Esophagus squamous epithelium (tissue), 5 donors: ENCODE measurements at places on chromosomes 4 and X.

DNA sequence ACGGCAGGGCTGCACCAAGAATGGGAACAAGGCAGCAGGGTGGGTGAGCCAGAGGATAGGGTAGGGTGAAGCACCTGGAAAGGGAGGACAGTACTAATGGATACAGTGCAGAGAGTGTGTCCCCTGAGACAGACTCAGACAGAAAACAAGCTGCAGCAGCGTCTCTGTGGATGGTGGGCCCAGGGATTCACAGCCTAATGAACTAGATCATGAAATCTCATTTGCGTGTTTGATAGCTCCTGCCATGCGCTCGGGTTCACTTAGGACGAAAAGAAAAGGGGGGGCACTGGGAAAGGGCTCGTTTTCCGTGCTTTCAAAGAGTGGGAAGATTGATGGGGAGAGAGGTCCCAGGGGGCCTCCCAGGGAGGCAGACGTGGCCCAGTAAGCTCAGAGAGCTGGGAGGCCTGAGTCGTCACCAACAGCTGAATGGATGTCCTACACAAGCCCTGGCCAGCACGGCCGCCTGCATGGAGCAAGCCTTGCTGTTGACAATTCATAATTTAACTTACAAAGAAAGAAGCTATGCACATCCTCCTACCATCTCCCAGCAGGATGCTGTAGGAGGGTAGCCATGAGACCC lies 446.9 kb downstream of the BCOR start:
- H3K36me3 ChIP-seq = no peaks in the 10 kb centered on the region
- DNase-seq = no peak
- no peak overlapping the region for H3K27ac ChIP-seq
- no peaks in the 10 kb centered on the region for H3K27me3 ChIP-seq

GRCh38 chr4:3021627-3022026 lies 52.7 kb downstream of the HTT-AS start:
- H3K4me3 ChIP-seq = no peak overlapping the region
- DNase-seq = no peak
- H3K27ac ChIP-seq = no peak overlapping the region
- H3K4me1 ChIP-seq = no peaks in the 10 kb centered on the region
- H3K27me3 ChIP-seq = no peaks in the 10 kb centered on the region
- no peaks in the 10 kb centered on the region for H3K36me3 ChIP-seq

- H3K36me3 ChIP-seq = no peaks in the 10 kb centered on the region
- no peak overlapping the region for H3K4me3 ChIP-seq
- DNase-seq = no peak
- no peaks in the 10 kb centered on the region for H3K4me1 ChIP-seq
Observed at GRCh38 chrX:102517326-102517725, 787 bp upstream of the TMSB15A start.

GRCh38 chr4:171896426-171896825 lies 83.2 kb downstream of the GALNTL6 start:
- DNase-seq = no peak
- H3K4me1 ChIP-seq = no peaks in the 10 kb centered on the region
- H3K27ac ChIP-seq = no peak overlapping the region
- no peak overlapping the region for H3K4me3 ChIP-seq
- H3K36me3 ChIP-seq = no peaks in the 10 kb centered on the region

DNA sequence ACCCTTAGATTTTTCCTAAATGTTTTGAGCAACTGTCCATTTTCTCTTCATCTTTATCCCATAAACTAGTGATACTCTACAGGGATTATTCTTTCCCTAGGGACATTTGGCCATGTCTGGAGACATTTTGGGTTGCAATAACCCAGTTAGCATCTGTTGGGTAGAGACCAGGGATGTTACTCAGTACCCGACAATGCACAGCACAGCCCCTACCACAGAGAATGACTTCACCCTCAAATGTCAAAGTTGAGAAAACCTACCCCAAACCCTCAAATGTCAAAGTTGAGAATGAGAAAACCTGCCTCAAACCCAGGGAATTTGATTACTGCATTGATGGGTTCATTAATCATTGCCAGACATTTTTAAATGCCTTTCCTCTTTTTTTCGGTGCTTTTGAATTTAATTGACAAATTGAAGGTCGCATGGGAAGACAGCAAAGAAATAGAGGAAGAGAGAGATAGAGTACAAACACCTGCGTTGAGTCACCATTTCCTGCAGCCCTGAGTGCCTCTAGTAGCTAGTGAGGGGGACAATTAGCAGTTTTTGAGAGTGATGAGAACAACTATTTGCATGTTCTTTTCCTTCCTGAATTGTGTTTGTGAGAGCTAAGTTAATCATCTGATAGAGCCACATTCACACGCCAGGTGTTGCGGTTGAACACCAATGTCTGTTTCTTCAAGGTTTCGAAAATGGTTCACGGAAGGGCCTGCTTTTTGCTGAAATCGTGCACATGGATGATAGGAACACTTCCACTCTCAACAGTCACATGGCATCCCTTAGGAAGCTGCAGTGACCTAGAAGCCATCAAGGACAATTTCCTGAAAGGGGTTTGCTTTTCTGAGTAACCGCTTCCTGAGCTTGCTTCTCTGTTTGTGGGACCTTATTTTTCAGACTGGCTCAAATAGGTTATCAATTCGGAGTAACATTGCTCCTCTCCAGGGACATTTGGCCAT lies 203.9 kb upstream of the VCX3A start:
- no peaks in the 10 kb centered on the region for H3K36me3 ChIP-seq
- no peak overlapping the region for H3K27ac ChIP-seq
- H3K4me3 ChIP-seq = no peak overlapping the region
- DNase-seq = no peak
- H3K4me1 ChIP-seq = no peaks in the 10 kb centered on the region

DNA sequence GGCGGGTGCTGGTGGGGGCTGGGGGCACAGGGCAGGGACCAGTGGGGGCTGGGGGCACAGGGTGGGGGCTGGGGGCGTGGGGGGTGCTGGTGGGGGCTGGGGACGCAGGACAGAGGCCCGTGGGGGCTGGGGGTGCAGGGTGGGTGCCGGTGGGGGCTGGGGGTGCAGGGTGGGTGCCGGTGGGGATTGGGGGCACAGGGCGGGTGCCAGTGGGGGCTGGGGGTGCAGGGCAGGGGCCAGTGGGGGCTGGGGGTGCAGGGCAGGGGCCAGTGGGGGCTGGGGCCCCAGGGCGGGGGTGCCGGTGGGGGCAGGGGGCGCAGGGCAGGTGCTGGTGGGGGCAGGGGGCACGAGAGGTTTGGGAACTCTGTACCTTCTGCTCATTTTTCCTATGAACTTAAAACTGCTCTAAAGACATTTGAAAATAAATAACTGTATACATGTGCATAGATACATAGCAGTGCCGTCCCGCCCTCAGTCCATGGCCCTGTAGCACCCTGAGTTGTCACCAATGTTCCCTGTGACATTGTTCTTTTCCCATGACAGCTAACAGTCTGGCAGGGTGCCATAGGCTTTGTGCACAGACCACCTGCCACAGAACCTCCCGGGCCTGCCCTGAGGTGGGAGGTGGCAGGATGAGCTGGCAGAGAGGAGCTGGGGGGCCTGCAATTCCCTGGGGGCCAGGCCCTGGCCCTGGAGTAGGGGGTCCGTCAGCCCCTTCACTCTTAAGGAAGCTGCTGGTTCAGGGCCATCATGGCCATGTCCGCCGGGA lies 35.6 kb upstream of the ADRA2C start:
- H3K27me3 ChIP-seq = no peaks in the 10 kb centered on the region
- no peak overlapping the region for H3K27ac ChIP-seq
- H3K4me3 ChIP-seq = no peak overlapping the region
- no peaks in the 10 kb centered on the region for H3K36me3 ChIP-seq
- DNase-seq = no peak
- H3K4me1 ChIP-seq = no peaks in the 10 kb centered on the region

DNA sequence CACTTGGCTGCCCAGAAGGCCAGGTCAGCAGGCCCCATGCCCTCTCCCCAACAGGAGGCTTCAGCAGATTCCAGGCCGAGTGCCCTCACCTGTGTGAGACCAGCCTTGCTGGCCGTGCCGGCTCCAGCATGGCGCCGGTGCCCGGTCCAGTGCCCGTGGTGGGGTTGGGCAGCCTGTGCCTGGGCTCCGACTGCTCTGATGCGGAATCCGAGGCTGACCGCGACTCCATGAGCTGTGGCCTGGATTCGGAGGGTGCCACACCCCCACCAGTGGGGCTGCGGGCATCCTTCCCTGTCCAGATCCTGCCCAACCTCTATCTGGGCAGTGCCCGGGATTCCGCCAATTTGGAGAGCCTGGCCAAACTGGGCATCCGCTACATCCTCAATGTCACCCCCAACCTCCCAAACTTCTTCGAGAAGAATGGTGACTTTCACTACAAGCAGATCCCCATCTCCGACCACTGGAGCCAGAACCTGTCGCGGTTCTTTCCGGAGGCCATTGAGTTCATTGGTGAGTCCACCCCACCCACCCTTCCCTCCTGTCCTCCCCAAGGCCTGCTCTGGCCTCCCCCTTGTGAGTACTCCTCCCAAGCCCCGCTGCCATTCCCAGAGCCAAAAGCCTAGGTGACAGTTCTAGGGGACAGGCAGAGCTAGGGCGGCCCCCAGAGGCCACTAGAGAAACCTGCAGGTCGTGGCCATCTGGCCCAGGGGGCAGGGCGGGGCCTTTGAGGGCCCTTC lies 2.3 kb downstream of the DUSP9 start:
- DNase-seq = no peak
- no peak overlapping the region for H3K27ac ChIP-seq
- H3K27me3 ChIP-seq = no peaks in the 10 kb centered on the region
- H3K36me3 ChIP-seq = no peaks in the 10 kb centered on the region
- H3K4me1 ChIP-seq = no peaks in the 10 kb centered on the region

- no peak for DNase-seq
- no peak overlapping the region for H3K4me3 ChIP-seq
- no peaks in the 10 kb centered on the region for H3K27me3 ChIP-seq
- no peaks in the 10 kb centered on the region for H3K36me3 ChIP-seq
- no peaks in the 10 kb centered on the region for H3K4me1 ChIP-seq
- H3K27ac ChIP-seq = no peak overlapping the region
Observed at GRCh38 chr4:93513851-93514250, 314.7 kb upstream of the ATOH1 start.

DNA sequence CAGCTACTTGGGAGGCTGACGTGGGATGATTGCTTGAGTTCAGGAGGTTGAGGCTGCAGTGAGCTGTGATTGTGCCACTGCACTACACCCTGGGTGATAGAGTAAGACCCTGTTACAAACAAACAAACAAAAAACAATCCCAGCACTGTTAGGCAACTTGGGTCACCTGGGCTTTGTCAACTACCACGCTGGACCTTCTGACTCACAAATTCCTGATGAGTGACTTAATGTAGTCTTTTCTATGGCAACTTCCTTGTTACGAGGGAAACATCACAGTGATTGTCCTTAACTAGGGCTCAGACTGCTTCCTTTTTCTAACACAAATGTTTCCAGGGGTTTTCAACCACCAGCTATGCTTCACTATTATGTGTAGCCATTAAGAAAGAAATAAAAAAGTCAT lies 128.8 kb upstream of the GPC4 start:
- no peak for DNase-seq
- no peak overlapping the region for H3K27ac ChIP-seq
- no peaks in the 10 kb centered on the region for H3K4me1 ChIP-seq
- no peaks in the 10 kb centered on the region for H3K36me3 ChIP-seq

DNA sequence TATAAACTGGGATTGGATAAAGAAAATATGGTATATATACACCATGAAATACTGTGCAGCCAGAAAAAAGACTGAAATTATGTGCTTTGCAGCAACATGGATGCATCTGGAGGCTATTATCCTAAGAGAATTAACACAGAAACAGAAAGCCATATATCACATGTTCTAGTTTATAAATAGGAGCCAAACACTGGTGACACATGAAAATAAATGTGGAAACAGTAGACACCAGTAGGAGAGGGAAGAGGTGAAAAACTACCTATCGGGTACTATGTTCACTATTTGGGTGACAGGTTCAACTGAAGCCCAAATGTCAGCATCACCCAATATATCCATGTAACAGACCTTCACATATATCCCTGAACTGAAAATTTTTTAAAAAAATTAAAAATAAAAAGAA lies 725.1 kb downstream of the C4orf33 start:
- H3K36me3 ChIP-seq = no peaks in the 10 kb centered on the region
- H3K4me3 ChIP-seq = no peak overlapping the region
- DNase-seq = no peak
- no peak overlapping the region for H3K27ac ChIP-seq

- peak overlapping the region; percentile 72 for H3K27ac ChIP-seq
- no peaks in the 10 kb centered on the region for H3K27me3 ChIP-seq
- no peak for DNase-seq
- H3K36me3 ChIP-seq = no peaks in the 10 kb centered on the region
- peaks cover 20% of the 10 kb centered on the region for H3K4me1 ChIP-seq
Observed at GRCh38 chr4:165204462-165204830, 2.9 kb upstream of the KLHL2 start.

GRCh38 chr4:113080624-113081023 lies 31.2 kb downstream of the ANK2 start:
- no peaks in the 10 kb centered on the region for H3K27me3 ChIP-seq
- DNase-seq = no peak
- no peak overlapping the region for H3K27ac ChIP-seq
- H3K4me1 ChIP-seq = no peaks in the 10 kb centered on the region

GRCh38 chr4:73208376-73208775 lies 50.2 kb downstream of the ANKRD17 start:
- no peak overlapping the region for H3K27ac ChIP-seq
- no peak overlapping the region for H3K4me3 ChIP-seq
- peaks cover 26% of the 10 kb centered on the region for H3K4me1 ChIP-seq
- DNase-seq = no peak

DNA sequence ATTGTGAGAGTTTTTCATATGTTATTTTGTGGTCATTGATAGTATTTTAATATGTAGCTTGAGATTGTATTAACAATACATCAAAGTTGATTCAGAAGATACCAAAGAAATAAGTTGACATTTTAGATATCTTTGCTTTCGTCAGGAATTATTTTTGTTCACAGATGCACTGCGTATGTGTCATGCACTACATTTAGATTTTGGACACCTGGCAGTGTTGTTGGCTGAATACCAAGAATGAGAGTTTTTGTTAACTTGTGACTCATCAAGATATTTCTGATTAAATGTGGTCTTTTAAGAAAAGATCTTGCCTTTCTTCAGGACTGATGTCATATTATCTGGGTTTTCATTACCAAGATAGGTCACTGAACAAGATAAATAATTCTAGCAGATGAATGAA lies 633.4 kb downstream of the CENPC start:
- H3K4me3 ChIP-seq = no peak overlapping the region
- no peak for DNase-seq
- H3K4me1 ChIP-seq = no peaks in the 10 kb centered on the region
- no peaks in the 10 kb centered on the region for H3K36me3 ChIP-seq

DNA sequence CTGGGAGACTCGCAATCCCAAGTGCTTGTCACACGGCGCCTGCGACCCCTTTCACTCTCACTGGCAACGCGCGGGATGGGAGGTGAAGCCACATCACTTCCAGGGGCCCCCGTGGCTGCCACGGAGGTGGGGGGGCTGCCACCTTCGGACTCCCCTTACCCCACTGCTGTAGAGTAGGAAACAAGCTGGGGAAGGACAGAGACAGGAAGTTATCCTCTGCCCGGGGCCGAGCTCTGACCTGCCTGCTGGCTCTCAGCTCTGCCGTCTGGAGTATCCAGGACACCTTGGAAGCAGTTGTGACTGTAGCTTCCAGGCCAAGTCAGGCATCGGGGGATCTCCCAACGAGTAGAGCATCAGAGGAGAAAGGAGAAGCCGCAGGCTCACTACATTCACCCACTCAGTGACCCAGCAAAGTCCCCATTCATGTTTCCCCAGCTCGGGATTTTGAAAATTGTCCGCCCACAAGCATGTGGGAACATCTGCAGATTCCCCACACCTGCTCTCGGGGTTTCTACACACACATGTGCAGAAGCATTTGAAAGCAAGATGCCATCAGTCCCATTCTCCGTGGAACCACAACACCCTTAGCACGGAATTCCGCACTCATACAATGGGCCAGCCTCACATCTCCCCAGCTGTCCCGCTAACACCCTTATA lies 10.8 kb downstream of the PDZD4 start:
- H3K4me3 ChIP-seq = peak overlapping the region; percentile 24
- no peak for DNase-seq
- no peaks in the 10 kb centered on the region for H3K36me3 ChIP-seq
- peaks cover 4% of the 10 kb centered on the region for H3K27me3 ChIP-seq
- H3K27ac ChIP-seq = peak overlapping the region; percentile 33
